ENCODE measurements at places on chromosomes 12 and 14. TPM values are rescaled to one million over a fixed set of nuclear protein-coding genes. Genes with fewer than 3 reads are reported as not detected.

DNA sequence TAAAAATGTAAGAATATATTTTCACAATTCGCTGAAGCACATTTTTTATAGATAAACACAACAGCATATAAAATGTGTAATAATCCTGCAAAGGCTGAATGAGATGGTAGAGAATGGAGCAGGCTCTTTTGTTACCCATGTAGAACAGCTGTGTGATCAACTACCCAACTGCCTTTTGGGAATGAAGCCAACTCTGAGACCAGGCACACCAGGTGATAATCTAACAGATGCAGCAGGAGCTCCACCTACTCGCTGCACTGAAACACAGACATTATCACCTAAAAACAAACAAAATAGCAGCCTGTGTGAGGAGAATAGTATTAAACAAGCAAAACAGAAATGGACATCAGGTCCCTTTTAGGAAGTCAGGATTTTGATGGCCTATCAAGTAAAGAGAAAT lies 183.3 kb downstream of the CCDC59 start:
- no peak for DNase-seq

Gene HOXC12
- total RNA-seq, result not detected

Gene ZFYVE21
- total RNA-seq, result 25.2 TPM

- no peak for DNase-seq
Observed at GRCh38 chr12:43198608-43199007, 353.4 kb downstream of the ADAMTS20 start.

DNA sequence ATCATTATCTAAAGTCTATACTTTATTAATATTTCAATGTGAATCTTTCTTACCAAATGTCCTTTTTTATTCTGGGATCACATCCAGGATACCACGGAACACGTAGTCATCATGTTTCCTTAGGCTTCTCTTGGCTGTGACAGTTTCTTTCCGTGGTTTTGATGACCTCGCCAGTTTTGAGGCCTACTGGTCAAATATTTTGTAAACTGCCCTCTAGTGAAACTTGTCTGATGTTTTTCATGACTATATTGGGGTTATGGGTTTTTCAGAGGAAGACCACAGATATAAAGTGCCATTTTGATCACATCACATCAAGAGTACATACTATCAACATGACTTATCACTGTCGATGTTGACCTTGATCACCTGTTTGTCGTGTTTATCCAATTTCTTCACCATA lies 14.1 kb upstream of the SERPINA6 start:
- no peak for DNase-seq

Gene PRPH
- total RNA-seq, result not detected

Gene FLVCR2
- total RNA-seq, result 20.9 TPM

- DNase-seq, result no peak
Observed at GRCh38 chr12:75844049-75844770, 187.4 kb downstream of the PHLDA1 start.

- DNase-seq, result no peak
Observed at GRCh38 chr12:111197376-111197944, 171.4 kb downstream of the PHETA1 start.

Gene CCDC197
- total RNA-seq, result not detected

DNA sequence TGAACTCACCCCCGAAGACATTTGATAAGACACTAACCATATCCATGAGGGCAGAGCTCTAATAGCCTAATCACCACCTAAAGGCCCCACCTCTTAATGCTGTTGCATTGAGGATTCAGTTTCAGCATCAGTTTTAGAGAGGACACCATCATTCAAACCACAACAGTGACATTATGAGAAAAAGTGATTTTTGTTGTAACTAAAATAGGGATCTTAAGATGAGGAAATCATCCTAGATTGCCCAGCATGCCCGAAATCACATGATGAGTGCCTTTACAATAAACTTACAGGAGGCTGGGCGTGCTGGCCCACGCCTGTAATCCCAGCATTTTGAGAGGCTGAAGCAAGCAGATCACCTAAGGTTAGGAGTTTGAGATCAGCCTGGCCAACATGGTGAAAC lies 9.7 kb upstream of the GLT1D1 start:
- DNase-seq, result no peak

DNA sequence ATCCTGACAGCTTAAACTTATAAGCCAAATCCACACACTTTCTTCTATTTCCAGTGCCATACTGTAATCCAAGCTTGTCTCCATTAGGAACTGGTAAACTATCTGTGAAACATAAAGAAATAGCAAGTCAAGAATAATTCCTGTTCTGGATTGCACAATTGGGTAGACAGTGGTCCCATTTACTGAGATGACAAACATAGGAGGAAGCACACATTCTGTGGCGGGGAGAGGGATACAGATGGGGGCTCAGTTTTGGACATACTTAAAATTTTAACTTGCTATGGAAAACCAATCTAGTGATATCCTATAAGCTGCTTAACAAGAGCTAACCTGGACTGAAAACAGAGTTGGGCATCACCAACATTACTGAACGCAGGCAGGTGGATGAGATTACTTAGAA lies 16.3 kb downstream of the MAP4K5 start:
- no peak for DNase-seq

Gene ZC2HC1C
- 2.0 TPM for total RNA-seq

DNA sequence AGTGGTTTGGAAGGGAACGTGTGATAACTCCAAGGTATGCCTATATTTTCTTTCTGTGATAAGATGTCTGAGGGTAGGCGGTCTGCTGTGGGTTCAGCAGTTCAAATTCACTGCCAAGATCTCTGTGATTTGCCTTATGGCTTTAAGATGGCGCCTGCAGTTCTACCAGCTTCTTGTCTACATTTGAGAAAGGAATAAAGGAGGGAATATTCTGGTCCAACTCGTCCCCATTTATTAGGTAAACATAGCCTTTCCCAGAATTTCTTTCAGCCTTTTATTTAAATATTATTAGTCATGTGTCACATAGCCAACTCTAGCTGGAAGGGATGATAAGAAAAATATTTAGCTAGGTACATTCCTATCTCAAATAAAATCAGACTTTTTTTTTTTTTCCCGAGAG lies 48.8 kb downstream of the KCNJ8 start:
- no peak for DNase-seq

GRCh38 chr14:43795600-43796228 lies 711.4 kb downstream of the FSCB start:
- DNase-seq, result no peak

GRCh38 chr14:22427771-22428231 lies 161.2 kb downstream of the DAD1 start:
- DNase-seq, result peak; percentile 53

Gene OR4K2
- total RNA-seq, result not detected

GRCh38 chr14:105083926-105084685 lies 18.9 kb upstream of the GPR132 start:
- DNase-seq, result no peak

GRCh38 chr12:118271770-118272417 lies 100.8 kb downstream of the TAOK3 start:
- DNase-seq, result no peak

Gene KDM5A
- 25.6 TPM for total RNA-seq

DNA sequence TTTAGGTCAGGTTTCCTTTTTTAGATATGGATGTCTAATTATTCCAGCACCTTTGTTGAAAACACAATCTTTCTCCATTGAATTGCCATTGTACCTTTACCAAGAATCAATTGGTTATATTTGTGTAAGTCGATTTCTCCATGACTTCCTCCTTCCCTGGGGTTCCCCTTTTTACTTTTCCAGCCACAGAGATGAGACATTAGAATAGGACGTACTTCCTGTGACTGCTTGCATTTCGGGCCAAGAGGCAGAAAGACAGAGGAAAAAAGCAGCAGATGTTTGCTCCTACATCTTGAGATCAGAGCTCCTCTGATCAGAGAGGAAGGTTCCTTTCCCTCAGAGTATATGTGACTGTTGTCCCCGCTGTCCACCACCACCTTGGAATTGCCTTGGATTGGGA lies 453.7 kb upstream of the RGS6 start:
- DNase-seq, result no peak

GRCh38 chr14:63555572-63555971 lies 12.4 kb upstream of the PPP2R5E start:
- DNase-seq, result no peak

DNA sequence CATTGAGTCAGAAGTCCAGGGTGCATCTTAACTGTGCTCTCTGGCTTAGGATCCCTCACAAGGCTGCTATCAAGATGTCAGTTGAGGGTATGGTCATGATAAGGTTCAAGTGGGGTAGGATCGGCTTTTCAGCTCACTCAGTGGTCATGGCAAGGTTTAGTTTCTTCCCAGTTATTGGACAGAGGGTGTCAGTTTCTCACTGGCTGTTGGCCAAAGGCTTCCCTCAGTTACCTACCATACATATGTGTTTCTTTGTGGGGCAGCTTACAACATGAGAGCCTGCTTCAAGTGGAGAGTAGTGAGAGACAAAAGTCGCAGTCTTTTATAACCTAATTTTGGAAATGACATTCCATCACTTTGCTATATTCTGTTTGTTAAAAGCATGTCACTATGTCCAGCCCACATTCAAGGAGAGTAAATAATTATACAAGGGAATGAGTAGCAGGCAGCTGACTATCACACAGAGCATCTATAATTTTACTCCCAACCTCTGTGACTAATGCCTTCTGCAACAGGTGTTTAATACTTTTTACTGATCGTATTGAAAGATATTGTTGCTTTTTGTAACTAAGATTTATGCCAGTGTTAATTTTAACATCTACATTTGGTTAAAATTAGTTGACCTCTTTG lies 572.8 kb upstream of the FBXO33 start:
- DNase-seq, result no peak

DNA sequence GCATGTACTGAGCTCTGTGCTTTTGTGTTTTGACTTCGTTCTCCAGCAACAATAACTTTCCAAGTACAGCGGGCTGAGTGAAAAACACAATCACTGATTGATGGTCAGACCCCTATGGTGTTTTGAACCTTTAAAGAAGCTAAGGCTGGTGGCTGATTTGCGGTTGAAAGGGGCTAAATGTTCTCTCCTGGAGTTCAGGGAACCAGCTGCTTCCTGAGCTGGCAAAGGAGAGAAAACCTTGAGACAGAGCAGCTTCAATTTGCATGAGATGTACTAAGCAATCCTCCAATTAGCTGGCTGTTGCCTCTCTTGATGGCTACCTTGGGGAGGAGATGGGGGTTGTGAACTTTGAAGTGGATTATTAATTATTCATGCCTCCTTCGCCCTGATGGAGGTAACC lies 546.7 kb upstream of the SEL1L start:
- no peak for DNase-seq

DNA sequence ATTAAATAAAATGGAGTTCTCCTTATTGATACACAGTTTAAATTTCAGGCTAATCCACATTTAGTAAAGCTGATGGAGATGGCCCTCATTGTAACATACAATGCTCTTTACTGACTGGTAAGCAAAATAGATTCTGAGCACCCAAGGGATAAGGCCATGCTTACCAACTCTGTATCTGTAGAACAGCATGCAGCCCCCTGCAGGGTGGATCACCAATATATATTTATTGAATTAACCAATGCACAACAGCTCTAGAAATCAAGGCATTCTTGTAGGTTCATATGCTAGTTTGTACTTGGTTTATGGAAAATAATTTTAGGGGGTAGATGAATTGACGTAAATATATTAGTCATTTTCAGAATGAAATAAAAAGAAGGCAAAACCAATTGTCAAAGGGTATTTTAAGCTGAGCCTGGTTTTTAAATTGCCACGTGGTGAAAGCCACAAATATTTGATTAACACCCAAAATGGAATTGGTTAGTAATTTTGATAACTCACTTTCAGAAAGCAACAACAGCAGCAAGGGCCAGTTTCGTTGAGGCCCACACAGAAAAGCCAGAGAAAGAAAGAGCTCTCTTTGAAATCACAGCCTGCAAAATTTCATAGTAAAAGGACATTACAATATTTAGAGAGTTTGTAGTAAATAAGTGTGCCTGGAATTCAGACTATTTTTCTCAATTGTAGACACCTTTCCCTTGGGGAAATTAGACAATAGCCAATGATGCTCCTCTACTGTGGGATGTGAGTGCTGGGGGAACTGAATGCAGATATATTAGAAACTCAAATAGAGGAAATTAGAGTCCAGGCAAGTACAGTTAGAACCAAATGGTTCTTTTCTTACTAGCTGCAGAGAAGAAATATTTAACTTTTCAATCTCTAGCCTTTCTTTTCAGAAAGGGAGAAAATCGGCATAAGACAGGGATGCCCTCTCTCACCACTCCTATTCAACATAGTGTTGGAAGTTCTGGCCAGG lies 216.2 kb upstream of the ABCD2 start:
- DNase-seq, result no peak

- peak; percentile 21 for DNase-seq
Observed at GRCh38 chr14:23439107-23439835, 3.8 kb upstream of the MYH7 start.

DNA sequence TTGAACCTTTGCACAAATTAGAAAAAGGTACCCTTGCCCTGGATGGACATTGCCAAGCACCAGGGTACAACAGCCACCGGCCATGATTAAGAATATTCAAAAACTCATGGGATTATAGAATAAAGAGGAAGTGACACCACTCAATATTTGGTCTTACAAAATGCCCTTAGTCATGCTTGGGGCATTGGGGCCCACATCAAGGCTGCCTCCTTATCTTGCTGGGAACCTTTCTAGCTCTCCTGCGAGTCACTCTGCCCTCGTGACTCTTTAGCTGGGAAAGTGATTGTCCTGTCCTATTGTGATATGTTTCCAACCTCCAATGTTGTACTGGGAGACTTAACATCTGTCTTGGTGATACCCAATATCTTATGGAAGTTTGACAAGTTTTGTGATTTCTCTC lies 57.8 kb downstream of the GTF2A1 start:
- DNase-seq, result no peak

DNA sequence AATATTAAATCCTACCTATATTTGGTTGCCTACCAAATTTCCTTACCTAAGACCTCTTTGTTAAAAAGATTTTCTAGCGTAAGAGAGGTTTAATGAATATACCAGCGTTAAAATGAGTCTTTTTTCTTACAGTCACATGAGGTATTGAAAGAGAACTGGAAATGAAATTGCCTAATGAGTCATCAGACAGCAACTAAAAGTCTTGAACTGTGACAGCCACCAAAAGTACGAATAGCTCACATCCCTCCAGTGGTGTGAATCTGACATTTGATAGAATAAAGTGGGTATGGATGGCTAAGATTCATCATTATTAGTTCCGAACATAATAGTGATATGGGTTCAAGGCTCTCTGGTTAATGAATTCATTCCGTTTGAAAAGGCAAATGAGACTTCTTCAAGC lies 1297.3 kb downstream of the AACS start:
- no peak for DNase-seq

DNA sequence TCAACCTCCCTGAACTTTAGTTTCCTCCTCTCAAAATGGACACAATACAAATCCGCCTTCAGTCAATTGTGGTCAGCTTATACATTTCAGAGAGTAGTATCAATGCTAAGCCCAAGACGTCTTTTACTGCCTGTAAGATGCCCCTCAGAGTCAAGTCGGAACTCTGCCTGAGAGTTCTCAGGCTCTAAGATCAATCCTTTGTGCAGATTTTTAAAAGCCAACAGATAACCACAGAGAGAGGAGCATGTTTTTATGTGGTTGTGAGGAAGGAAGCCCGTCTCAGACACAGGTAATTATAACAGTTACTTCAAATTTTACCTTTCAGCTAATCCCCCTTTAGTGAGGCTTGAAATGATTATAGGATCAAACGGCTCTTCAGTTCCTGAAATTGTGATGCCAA lies 91.6 kb downstream of the HELB start:
- DNase-seq, result no peak

- DNase-seq, result no peak
Observed at GRCh38 chr12:13241833-13242488, 45.4 kb downstream of the EMP1 start.

- no peak for DNase-seq
Observed at GRCh38 chr12:89393551-89394121, 41.3 kb upstream of the DUSP6 start.

All from left lobe of liver (tissue), 2 donors.